Immature natural killer cell (primary cell): ENCODE measurements at places on chromosomes 12 and 14. TPM values are rescaled to one million over a fixed set of nuclear protein-coding genes. Genes with fewer than 3 reads are reported as not detected.

PLD4 gene
- polyA plus RNA-seq = 19.7 TPM

DNA sequence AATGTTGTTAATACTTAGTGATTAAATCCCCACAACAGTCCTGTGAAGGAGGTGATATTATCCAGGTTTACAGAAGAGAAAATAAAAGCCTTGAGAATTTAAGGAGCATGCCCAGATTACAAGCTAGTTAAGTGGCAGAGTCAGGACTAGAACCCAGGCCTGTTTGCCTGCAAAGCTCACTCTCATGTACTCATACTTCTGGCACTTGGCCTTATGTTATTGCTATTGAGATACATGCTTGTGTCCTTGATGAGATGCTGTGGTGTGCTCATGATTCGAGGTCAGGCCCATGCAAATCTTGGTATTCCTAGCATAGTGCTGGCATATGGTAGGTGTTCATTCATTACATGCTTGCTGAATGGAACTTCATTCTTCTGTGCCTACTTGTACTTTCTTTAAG, 7.6 kb upstream of the EID3 start:
- H3K27me3 ChIP-seq = no peaks in the 10 kb centered on the region
- H3K4me1 ChIP-seq = peaks cover 54% of the 10 kb centered on the region
- H3K36me3 ChIP-seq = peaks cover 14% of the 10 kb centered on the region
- H3K4me3 ChIP-seq = no peak overlapping the region
- DNase-seq = no peak

DNA sequence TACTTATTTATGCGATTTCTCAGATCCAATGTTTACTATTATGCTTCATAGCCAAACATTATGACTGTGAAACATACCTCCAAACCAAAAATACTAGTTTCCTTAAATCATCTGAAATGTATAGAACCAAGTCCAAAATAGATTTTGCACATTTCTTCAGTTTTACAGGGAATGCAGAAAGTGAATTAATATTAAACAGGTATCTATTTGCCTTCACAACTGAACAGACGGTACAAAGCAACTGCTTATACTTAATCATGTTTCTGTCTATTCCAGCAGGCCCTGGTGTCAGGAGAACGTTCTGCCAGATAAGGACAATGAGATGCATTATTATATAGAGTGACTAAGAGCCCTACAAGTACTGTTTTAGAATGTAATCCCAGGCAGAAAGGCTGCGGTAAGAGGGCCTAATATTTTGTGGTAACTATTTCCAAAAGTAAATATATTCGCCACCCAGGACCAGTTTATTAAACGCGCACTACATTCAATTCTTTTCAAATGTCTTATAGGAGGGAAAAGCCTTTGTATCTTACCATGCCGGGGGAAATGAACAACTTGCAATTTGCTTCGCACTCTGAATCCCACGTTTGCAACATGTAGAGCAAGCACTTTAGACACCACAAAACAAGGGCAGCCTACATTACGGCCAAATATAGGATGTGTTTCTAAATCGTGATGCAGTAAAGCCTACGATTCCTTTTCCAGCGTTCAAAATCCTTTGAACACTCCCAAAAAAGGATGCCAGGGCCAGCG, 1.5 kb downstream of the CORO1C start:
- H3K4me3 ChIP-seq = peak overlapping the region; percentile 87
- peaks cover 47% of the 10 kb centered on the region for H3K4me1 ChIP-seq
- no peaks in the 10 kb centered on the region for H3K36me3 ChIP-seq
- peak overlapping the region; percentile 91 for H3K27ac ChIP-seq
- DNase-seq = no peak

DNA sequence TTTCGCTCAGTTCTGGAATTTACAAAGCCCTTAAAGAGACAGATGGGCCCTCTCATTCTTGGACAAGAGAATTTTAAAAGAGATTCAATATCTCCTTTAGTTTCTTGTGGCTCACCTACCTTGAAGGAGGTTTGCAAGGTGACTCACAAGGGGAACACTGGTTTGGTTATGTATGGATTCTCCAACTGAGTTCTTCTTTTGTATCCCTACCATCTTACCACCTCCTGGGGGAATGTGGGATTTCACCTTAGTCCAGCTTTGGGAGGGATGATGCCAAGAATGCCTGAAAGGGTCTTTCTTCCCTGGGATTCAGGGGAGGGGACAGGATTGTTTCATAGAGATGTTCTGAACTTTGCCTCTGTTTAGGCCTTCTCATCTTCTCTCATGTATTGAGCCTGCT, 3.7 kb downstream of the PPP4R4 start:
- H3K36me3 ChIP-seq = no peaks in the 10 kb centered on the region
- H3K27ac ChIP-seq = no peak overlapping the region
- H3K4me1 ChIP-seq = peaks cover 20% of the 10 kb centered on the region
- no peak for DNase-seq
- no peak overlapping the region for H3K4me3 ChIP-seq
- peaks cover 41% of the 10 kb centered on the region for H3K27me3 ChIP-seq

DNA sequence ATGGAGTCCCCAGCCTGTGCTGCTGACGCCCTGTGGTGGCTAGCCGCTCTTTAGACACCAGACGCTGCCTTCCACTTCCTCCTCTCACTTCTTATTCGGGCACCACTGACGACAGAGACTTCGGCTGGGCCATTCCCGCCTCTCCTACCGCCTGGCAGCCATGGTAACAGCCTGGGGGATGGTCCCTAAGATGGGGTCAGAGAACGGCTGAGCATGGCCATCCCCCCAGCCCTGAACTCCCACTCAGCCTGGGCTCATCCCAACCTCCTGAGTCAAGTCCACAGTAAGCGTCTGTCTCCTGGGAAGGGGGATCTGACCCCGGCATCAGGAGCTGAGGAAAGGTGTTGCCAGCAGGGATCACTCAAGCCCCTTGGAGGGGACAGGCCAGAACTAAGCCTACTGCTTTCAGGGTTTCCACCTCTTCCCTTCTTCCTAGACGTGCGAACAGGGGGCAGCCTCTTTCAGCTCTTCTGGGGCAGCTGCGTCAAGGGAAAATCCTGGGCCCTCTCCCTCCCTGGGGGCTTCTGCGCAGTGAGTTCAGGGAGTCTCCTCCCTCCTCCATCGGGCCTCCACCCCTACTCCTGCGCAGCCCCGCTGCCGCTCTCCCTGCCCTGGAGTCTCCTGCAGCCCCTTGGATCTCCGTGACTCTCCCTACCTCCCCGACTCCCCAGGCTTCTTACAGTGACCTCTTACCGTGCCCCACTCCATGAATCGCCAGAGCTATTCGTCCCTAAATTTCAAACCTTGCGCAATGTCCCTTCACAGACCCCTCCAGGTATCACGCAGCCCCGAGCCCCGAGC, 643 bp upstream of the TAMALIN start:
- no peaks in the 10 kb centered on the region for H3K36me3 ChIP-seq
- H3K27ac ChIP-seq = peak overlapping the region; percentile 96
- peaks cover 21% of the 10 kb centered on the region for H3K4me1 ChIP-seq
- H3K27me3 ChIP-seq = peaks cover 16% of the 10 kb centered on the region

DNA sequence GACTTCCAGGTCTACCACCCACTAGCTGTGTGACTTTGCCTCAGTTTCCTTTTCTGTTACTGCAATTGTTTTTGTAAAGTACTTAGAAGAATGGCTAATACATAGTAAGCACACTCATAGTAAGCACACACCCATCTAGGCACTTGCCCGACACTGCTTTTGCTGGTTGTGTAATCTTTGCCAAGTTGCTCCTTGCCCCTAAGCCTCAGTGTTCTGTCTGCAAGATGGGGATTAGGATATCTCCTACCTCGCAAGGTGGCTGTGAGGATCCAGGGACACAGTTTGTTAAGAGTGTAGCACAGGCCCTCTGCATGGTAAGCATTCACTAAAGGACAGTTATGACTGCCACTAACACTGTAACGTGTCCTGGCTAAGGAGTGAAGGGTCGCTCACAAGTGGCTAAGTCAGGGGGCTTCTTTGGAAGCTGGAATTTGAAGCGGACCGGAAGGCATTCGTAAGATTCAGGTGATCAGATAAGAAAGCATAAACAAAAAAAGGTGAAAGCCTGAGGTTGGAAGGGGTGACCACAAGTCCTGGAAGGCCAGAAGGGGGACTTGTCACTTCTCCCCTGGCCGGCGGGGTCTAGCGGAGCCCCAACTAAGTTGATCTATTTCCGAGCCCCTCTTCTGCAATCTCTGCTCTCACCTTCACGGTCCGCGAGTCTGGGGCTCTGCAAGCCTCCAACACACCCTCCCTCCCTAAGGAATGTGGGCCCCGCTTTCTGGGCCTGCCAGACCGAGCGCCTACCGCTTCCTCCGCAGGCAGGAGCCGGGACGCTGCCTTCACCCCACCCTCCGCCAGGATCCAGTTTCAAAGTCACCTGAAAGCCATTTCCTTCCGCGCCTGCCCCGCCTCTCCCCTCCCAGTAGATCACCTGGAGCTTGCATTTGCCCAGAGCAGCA, 1.5 kb upstream of the PLEKHG3 start:
- peak overlapping the region; percentile 80 for H3K27ac ChIP-seq
- H3K36me3 ChIP-seq = no peaks in the 10 kb centered on the region
- H3K27me3 ChIP-seq = peaks cover 5% of the 10 kb centered on the region
- no peak for DNase-seq
- peaks cover 57% of the 10 kb centered on the region for H3K4me1 ChIP-seq

- H3K27me3 ChIP-seq = peaks cover 14% of the 10 kb centered on the region
- no peak overlapping the region for H3K4me3 ChIP-seq
- DNase-seq = no peak
- no peak overlapping the region for H3K27ac ChIP-seq
Measured at GRCh38 chr14:99699085-99699760, 15.1 kb downstream of the CYP46A1 start.
